ENCODE measurements at places on chromosomes 1 and 21.

DNA sequence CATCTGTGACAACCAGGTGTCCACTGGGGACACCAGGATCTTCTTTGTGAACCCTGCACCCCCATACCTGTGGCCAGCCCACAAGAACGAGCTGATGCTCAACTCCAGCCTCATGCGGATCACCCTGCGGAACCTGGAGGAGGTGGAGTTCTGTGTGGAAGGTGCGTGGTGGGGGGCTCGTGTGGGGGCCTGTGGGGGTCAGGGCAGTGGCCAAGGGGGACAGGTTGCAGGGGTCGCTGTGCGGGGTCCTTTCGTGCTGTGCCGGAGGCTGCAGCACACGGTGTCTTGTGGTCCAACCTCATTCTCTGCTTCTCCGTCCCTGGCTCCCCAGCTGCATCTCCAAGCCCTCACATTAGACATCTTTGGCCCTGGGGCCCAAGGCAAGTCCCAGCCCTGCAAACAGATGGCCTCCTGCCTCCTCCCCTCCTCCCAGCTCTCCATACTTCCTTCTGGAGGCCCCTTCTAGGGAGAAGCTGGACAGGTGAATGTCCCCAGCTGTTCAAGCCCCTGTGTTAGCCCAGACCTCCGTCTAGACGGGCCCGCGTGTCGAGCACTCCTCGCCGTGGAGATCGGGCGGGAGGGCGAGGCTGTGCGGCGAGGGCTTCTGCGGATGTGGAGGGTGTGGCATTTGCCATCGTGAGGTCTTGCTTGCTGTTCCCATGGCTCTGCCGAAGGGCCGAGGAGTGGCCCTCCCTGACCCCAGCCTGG, 2.5 kb downstream of the AGRN start:
- DNase-seq: no peak

- no peak for DNase-seq
Measured at GRCh38 chr1:183025782-183026774, 2.9 kb downstream of the LAMC1 start.

DNA sequence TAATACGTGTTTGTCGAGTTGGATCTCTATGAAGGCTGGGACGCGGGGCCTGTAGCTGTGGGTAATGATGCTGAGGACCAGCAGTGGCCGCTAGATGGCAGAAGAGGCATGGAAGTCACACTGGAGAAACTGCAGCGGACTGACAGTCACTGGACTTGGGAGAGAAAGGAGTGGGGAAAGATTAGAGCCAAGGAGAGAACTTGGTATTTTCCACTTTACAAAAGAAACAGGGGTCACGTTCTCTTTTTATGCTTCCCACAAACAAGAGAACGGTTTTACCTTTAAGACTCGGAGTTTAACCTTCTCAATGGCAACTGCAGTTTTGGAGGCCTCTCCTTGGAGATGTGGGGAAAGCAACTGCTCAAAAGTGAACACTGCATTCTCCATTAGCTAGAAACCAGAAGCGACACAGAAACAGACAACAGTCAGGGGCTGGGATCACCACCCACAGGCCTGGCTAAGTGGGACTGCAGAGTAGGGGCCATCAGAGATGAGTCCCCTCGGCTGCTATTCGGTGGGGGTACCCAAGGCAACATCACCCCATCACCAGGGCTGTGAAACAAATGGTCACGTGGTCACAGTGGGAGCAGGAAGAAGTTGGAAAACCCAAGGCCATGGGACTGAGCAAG, 51.1 kb upstream of the EDEM3 start:
- DNase-seq: peak; percentile 78

DNA sequence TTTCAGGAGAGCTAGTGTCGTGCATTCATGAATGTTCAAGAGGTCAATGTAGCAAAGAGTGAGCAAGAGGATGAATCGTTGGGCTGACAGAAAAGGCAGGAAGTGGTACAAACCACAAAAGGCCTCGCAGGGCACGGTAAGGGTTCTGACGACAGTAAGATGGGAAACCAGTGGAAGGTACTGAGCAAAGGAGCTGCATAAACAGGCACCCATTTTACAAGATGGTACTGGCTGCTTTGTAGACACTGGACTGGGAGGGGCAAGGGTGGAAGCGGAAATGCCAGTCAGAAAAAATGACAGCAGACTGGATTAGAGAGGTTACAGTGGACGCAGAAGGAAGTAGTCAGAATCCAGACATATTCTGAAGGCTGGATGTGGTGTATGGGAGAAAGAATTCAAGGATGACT, 123.5 kb downstream of the PTPN14 start:
- DNase-seq: peak; percentile 58

- no peak for DNase-seq
Measured at GRCh38 chr1:85148524-85149250, 52.1 kb downstream of the SYDE2 start.

DNA sequence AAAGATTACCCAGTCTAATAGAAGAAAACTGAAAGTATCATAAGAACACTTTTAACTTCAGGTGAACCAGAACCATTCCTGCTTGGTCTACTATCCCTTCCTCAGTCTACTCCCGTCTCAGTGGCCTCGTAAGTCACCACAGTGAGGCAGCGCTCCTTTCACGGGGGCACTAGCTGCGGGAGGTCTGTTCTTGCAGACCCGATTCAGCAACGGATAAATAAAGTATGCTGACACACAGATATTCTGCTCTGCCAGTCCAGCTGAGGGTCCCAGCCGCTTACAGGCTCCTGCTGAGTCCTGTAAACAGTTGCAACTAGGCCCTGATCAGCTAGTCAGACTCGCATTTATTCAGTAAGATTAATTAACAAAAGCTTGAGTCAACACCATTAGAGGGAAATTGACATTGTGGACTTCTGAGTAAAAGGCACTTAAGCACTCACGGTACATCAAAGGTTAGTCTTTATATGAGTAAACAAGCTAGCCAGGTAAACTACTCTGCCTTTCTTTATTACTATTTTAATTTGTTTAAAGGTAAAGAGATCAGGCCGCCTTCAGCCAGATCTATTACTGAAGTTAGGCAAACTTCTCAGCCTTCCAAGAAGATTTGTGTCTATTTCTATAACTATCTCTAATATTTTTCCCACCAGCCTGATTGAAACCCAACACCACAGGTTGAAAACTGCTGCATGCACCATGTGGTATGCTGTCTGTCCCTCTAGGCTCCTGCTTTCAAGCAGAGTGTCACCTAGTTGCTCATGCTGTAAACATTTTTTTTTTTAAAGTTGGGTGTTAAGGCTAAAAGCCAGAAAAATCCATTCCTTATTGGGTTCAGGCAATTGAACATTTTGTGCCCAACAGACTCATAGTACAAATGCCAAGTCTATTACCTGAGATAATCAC, 87.7 kb downstream of the INTS7 start:
- DNase-seq: no peak

DNA sequence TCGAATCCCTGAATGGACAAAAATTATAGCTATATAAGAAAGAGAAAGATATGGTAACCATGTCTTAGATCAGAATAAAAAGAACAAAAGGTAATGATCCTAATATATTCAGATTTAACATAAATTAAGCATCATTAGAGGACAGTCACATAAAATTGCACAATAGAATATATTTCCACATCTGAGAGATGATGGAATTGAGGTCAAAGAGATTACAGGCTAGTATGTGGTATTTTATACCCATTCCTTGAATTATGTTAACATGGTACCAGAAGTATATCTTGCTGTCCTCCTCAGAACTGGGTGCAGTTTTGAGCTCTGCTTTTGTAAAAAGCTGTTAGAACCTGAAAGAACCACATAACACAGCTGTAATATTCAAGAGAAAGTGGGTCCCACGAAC, 245.6 kb upstream of the HOOK1 start:
- no peak for DNase-seq

GRCh38 chr1:153866045-153866850, 56.5 kb downstream of the GATAD2B start:
- DNase-seq: no peak

GRCh38 chr1:4422504-4423289, 231.7 kb upstream of the AJAP1 start:
- no peak for DNase-seq

GRCh38 chr1:214493126-214493796, 58.1 kb downstream of the PTPN14 start:
- no peak for DNase-seq

GRCh38 chr1:113654883-113655282, 104.4 kb downstream of the PHTF1 start:
- no peak for DNase-seq

Data from CD4-positive, alpha-beta T cell treated with Interleukin-4 for 4 hours (primary cell).